Activated CD4-positive, alpha-beta memory T cell treated with anti-CD3 and anti-CD28 coated beads, Interleukin-2, amount 10 ng/mL, durations not matched to agents 7 days and 5 days (primary cell): ENCODE measurements at places on chromosomes 3 and 15. TPM values are rescaled to one million over a fixed set of nuclear protein-coding genes. Genes with fewer than 3 reads are reported as not detected.
A peak's percentile ranks its signal among the peaks of the same experiment; 100 is the strongest.

DNA sequence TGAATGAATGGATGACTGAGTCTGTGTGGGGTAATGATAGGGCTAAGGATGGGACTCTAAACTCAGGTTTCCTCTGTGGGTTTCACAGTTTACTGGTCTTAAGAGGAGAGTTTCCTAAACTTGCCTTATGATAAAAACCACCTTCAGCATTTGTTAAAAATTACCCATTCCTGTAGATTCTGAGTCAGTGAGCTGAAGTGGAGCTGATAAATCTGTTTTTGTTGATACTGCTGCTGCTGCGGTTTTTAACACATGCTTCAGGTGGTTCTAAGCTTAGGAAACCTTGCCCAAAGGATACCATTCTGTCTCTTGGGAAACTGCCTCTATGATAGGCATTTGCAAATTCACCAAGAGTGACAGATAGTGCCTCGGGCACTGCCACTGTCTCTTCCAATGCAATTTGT is 52.6 kb downstream of the MECOM start:
- peaks cover 2% of the 10 kb centered on the region for H3K27me3 ChIP-seq
- H3K4me1 ChIP-seq = no peaks in the 10 kb centered on the region
- no peak for DNase-seq
- H3K36me3 ChIP-seq = no peaks in the 10 kb centered on the region

DNA sequence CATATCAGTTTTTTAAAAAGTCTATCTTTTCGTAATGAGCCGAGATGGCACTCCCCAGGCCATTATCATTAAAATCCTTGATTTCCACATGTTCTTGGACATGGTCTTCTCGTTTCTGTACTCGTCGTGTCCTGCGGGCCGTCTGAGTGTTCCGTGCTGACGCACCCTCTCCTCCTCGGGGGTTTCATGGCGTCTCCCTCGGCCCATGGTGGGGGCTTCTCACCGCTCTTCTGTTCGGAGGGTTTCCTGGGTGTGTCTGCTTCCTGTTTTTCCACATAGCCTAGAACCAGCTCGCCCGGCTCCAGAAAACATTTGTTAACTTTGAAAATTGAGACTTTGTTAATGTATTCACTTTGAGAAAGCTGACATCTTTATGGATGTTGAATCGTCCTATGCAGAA is 92.7 kb downstream of the VGLL4 start:
- no peak overlapping the region for H3K27ac ChIP-seq
- H3K36me3 ChIP-seq = peaks cover 16% of the 10 kb centered on the region
- DNase-seq = no peak
- no peaks in the 10 kb centered on the region for H3K4me1 ChIP-seq
- no peak overlapping the region for H3K4me3 ChIP-seq
- no peaks in the 10 kb centered on the region for H3K27me3 ChIP-seq

- H3K4me3 ChIP-seq = no peak overlapping the region
- no peak overlapping the region for H3K27ac ChIP-seq
- peaks cover 42% of the 10 kb centered on the region for H3K4me1 ChIP-seq
- no peaks in the 10 kb centered on the region for H3K36me3 ChIP-seq
- H3K27me3 ChIP-seq = no peaks in the 10 kb centered on the region
Measured at GRCh38 chr15:31396881-31397560, 70.4 kb downstream of the KLF13 start.

GRCh38 chr3:147416931-147417330 is 7.8 kb downstream of the ZIC1 start:
- H3K36me3 ChIP-seq = peaks cover 5% of the 10 kb centered on the region
- peaks cover 9% of the 10 kb centered on the region for H3K4me1 ChIP-seq
- H3K27me3 ChIP-seq = peaks cover 68% of the 10 kb centered on the region
- H3K27ac ChIP-seq = no peak overlapping the region
- H3K4me3 ChIP-seq = no peak overlapping the region
- DNase-seq = no peak

- no peak for DNase-seq
- H3K4me3 ChIP-seq = no peak overlapping the region
- no peaks in the 10 kb centered on the region for H3K4me1 ChIP-seq
- no peaks in the 10 kb centered on the region for H3K36me3 ChIP-seq
- H3K27ac ChIP-seq = no peak overlapping the region
- H3K27me3 ChIP-seq = peaks cover 10% of the 10 kb centered on the region
Measured at GRCh38 chr3:120469882-120470301, 19.1 kb upstream of the FSTL1 start.

- H3K36me3 ChIP-seq = no peaks in the 10 kb centered on the region
- no peak overlapping the region for H3K27ac ChIP-seq
- H3K4me3 ChIP-seq = no peak overlapping the region
- H3K27me3 ChIP-seq = no peaks in the 10 kb centered on the region
- no peaks in the 10 kb centered on the region for H3K4me1 ChIP-seq
Measured at GRCh38 chr15:62453375-62453774, 288.3 kb upstream of the C2CD4B start.

- no peak overlapping the region for H3K4me3 ChIP-seq
- no peaks in the 10 kb centered on the region for H3K27me3 ChIP-seq
- no peaks in the 10 kb centered on the region for H3K4me1 ChIP-seq
- no peak for DNase-seq
- H3K27ac ChIP-seq = no peak overlapping the region
- H3K36me3 ChIP-seq = no peaks in the 10 kb centered on the region
Measured at GRCh38 chr3:127320529-127321121, 32.8 kb upstream of the PRR20G start.

DNA sequence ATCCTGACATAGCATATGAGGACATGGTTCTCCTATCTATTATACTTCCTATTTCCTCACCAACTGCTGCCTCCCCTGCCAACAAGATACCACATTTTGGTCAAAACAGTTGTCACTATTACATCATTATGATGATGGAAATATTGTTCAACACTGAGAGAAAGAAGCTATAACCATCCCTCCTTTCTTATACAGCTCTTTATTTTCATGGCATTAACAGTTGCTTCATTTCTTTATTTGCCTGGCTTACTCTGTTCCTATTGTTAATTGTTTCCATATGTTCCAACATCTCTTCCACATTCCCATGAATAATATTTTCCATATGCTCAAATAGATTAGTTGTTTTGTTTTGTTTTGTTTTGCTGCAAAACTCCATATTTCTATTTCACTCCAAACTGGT is 40.8 kb upstream of the FILIP1L start:
- no peaks in the 10 kb centered on the region for H3K4me1 ChIP-seq
- H3K4me3 ChIP-seq = no peak overlapping the region
- no peak for DNase-seq

GRCh38 chr3:127754411-127755304 is 67.7 kb downstream of the MGLL start:
- peaks cover 8% of the 10 kb centered on the region for H3K4me1 ChIP-seq
- no peak for DNase-seq
- no peak overlapping the region for H3K27ac ChIP-seq
- peaks cover 30% of the 10 kb centered on the region for H3K27me3 ChIP-seq

DNA sequence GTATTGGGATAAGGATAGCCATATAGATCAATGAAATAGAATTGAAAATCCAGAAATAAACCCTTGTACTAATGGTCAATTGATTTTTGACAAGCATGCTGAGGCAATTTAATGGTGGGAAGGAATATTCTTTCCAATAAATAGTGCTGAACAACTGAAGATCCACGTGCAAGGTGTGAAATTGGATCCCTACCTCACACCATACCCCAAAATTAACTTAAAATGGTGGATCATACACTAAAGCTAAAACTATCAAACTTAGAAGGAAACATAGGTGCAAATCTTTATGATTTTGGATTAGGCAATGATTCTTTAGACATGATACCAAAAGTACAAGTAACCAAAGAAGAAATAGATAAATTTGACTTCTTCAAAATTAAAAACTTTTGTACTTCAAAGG is 22.1 kb upstream of the SYNM start:
- no peak for DNase-seq
- H3K36me3 ChIP-seq = no peaks in the 10 kb centered on the region
- no peak overlapping the region for H3K27ac ChIP-seq
- peaks cover 24% of the 10 kb centered on the region for H3K27me3 ChIP-seq
- no peaks in the 10 kb centered on the region for H3K4me1 ChIP-seq

- H3K4me1 ChIP-seq = no peaks in the 10 kb centered on the region
- no peak overlapping the region for H3K27ac ChIP-seq
- no peaks in the 10 kb centered on the region for H3K36me3 ChIP-seq
- H3K27me3 ChIP-seq = peaks cover 24% of the 10 kb centered on the region
Measured at GRCh38 chr3:57135964-57136719, 29.0 kb downstream of the IL17RD start.

DNA sequence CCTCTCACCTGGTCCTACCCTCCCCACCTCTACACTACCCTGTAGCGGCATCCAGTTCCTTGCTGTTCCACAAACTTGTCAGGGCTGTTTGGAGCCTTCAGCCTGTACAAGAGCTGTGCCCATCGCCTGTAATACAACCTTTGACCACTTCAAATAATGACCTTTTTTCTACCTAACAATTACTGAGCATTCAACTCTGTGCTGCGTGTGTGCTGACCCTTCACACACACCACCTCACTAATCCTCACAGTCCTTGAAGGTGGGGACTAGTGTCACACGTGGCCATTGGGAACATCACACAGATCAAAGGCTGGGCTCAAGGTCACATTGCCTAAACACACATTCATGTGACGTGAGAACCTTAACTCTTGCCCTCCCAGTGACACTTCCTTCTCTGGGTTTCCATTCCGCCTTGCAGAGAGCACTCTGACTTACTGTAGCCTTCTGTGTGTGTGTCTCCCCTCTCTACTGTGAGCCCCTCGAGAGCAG is 3.1 kb downstream of the C3orf20 start:
- no peak overlapping the region for H3K4me3 ChIP-seq
- H3K27me3 ChIP-seq = no peaks in the 10 kb centered on the region
- peaks cover 25% of the 10 kb centered on the region for H3K36me3 ChIP-seq

DNA sequence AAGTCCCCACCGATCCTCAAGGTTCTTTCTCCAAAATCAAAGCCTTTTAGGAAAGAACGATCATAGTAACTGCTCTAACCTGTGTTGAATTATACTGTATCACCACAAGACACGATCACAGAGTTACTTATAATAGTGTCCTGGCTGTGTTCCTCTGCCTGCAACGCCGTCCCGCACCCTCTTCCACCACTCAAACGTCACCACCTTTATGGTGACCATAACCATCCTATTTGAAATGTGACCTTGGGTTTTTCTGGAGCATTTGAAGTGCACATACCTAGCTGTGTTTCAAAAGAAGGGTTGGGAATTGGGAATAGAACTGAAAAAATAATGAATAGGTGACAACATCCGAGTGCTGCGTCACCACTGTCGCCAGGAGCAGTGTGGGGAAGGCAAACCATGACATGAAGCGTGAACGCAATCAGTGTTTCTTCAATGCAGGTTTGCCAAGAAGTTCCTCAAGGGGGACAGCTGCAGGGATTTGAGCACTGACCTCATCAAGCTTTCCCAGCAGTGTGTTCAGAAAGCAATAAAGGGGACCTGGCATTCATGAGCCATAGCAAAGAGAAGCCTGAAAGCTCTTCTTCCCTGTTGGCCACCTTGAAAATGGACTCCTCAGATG is 769 bp upstream of the SELENOS start:
- H3K27me3 ChIP-seq = no peaks in the 10 kb centered on the region
- peaks cover 36% of the 10 kb centered on the region for H3K4me1 ChIP-seq
- H3K27ac ChIP-seq = peak overlapping the region; percentile 52
- H3K36me3 ChIP-seq = peaks cover 62% of the 10 kb centered on the region
- no peak for DNase-seq

DNA sequence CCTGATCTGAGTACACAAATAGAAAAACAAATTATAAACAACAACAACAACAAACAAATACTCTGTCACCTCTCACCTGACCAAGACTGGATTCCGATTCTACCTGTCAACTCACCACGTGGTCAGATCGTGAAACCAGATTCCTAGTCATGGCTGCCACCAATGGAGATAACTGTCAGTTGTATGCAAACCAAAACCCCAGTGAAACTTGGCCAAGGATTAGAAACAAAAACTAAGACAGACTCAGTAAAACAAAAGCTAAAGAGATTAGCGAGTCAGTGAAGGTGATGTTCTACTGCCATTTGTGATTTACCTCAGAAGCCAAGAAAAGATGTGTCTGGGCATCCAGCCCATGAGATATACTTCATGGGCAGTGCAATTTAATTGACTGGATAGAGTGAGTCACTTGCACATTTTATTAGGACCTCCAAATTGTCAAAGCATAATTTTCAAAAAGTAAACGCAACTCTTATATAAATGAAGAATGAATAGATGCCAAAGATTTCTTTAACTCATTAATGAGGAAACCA is 31.1 kb downstream of the PHLDB2 start:
- no peak overlapping the region for H3K4me3 ChIP-seq
- H3K4me1 ChIP-seq = peaks cover 2% of the 10 kb centered on the region
- peaks cover 4% of the 10 kb centered on the region for H3K36me3 ChIP-seq
- H3K27ac ChIP-seq = no peak overlapping the region

DNA sequence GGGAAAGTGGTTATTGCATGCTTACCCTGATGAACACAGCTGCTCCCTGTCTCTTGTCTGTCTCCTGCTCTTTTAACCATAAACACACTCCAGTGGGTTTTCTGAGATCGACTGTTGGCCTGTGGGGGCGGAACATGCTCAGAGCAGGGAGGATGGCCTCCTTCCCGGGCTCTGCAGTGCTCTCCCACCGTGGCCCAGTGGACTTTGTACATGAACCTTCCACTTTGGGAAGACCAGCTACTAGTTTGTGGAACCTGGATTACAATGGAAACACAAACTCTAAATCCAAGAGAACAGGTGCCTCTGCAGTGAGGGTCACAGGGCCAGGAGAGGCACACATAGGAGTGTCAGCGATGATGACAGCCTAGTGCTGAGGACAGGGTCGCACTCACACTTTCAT is 56.5 kb downstream of the KLF13 start:
- DNase-seq = no peak
- no peak overlapping the region for H3K4me3 ChIP-seq
- H3K27ac ChIP-seq = peak overlapping the region; percentile 22
- H3K27me3 ChIP-seq = no peaks in the 10 kb centered on the region
- peaks cover 52% of the 10 kb centered on the region for H3K36me3 ChIP-seq

DNA sequence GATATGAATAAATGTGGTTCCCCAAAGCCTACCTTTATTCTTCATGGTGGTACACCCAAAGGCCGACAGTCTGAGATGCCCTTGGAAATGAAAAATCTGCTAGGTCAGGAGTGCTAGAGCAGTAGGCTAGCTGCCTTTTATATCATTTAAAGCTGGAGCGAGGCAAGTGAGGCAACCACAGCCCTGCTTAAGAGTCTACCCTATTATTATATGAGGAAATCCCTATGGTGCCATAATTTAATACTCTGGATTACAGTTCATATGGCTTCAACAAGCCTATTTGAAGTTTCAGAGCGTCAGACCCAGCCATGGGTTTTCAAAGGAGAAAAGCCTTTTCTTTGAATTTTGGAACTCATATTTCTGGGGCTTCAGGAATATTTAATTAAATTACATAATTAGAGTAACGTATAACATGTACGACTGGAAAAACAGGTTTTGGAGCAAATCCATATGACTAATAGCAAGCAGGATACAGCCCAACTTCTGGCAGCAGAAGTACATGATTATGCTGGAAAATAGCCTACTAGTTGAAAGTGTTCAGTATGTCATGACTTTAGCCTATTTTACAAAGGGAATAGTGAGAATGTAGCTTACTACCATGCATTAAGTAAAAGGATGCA is 18.0 kb upstream of the SLTM start:
- no peak overlapping the region for H3K27ac ChIP-seq
- no peak for DNase-seq
- H3K36me3 ChIP-seq = no peaks in the 10 kb centered on the region
- no peaks in the 10 kb centered on the region for H3K27me3 ChIP-seq
- no peak overlapping the region for H3K4me3 ChIP-seq
- peaks cover 12% of the 10 kb centered on the region for H3K4me1 ChIP-seq

Gene CAMK1
- 20.2 TPM for total RNA-seq

Gene RBM5
- 169 TPM for total RNA-seq

Gene TAGLN3
- total RNA-seq = not detected

Gene REC114
- total RNA-seq = not detected

Gene MRAS
- not detected for total RNA-seq

Gene CDHR4
- total RNA-seq = not detected

Gene IQCF5
- total RNA-seq = not detected

Gene TMEM45A
- 1.1 TPM for total RNA-seq

Gene SLC22A13
- 0.28 TPM for total RNA-seq

Gene LINGO1
- total RNA-seq = not detected

Gene CNTN4
- total RNA-seq = not detected

Gene STAB1
- total RNA-seq = not detected

Gene TMEM108
- not detected for total RNA-seq
